ENCODE measurements at places on chromosomes 2 and 18.
A peak's percentile ranks its signal among the peaks of the same experiment; 100 is the strongest.

DNA sequence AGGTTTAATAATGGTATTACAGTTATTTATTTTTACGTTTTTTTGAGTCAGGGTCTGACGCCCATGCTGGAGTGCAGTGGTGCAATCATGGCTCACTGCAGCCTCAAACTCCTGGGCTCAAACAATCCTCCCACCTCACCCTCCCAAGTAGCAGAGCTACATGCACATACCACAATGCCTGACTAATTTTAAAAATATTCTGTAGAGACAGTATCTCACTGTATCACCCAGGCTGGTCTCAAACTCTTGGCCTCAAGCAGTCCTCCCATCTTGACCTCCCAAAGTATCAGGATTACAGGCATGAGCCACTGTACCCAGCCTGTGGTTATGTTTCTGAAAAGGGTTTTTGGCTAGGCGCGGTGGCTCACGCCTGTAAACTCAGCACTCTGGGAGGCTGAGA is 120.8 kb downstream of the ESCO1 start:
- no peak for DNase-seq
- H3K27me3 ChIP-seq: no peaks in the 10 kb centered on the region
- H3K36me3 ChIP-seq: no peaks in the 10 kb centered on the region
- H3K4me3 ChIP-seq: no peak overlapping the region

GRCh38 chr18:7805880-7806279 is 238.8 kb downstream of the PTPRM start:
- no peaks in the 10 kb centered on the region for H3K27me3 ChIP-seq
- H3K27ac ChIP-seq: no peak overlapping the region
- no peaks in the 10 kb centered on the region for H3K4me1 ChIP-seq
- H3K36me3 ChIP-seq: no peaks in the 10 kb centered on the region
- no peak for DNase-seq
- H3K4me3 ChIP-seq: no peak overlapping the region

GRCh38 chr2:214800180-214800579 is 9.3 kb downstream of the BARD1 start:
- peaks cover 8% of the 10 kb centered on the region for H3K36me3 ChIP-seq
- no peak overlapping the region for H3K4me3 ChIP-seq
- DNase-seq: no peak
- H3K4me1 ChIP-seq: peaks cover 11% of the 10 kb centered on the region
- H3K27ac ChIP-seq: no peak overlapping the region

DNA sequence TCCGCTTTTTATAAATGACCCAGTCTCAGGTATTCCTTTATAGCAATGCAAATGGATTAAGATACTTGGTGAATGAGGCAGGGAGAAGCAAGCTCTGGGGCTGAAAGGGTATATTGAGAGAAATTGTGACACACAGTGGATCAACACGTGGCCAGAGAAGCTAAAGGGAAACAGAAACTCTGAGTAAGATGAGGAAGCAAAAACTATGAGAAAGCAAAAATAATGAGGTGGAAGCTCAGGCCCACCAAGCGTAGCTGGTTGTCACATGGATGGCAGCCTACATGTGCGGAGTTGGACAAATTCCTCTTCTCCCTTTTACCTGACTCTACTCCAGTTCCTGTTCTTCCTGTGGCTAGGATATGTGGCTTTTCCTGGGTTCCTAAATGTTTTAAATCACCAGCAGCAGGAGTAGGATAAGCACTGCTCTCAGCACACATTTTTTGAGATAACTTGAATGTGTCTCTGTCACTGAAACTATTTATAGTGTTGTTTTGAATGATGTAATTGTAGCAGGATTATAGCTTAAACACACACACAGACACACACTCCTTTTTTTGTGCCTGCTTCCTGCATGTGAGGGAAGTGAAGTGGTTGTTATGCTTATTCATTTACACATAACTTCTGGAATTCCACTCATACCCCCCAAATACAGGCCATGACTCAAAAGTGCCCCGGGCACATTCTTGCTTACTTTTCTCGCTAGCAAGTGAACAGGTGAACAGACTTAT is 30.1 kb upstream of the EPC2 start:
- DNase-seq: peak; percentile 58
- peak overlapping the region; percentile 60 for H3K27ac ChIP-seq
- H3K4me1 ChIP-seq: peaks cover 28% of the 10 kb centered on the region
- H3K36me3 ChIP-seq: no peaks in the 10 kb centered on the region

DNA sequence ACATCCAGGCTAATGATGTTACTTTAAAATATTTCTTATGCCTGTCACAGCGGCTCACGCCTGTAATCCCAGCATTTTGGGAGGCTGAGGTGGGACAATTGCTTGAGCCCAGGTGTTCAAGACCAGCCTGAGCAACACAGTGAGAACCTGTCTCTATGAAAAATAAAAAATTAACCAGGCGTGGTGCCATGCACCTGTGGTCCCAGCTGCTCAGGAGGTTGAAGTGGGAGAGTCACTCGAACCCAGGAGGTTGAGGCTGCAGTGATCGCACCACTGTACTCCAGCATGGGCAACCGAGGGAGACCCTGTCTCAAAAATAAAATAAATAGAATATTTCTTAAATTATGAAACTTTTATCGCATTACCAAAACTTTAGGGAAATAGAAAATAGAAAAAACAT is 28.1 kb upstream of the ACTR3 start:
- no peak overlapping the region for H3K4me3 ChIP-seq
- no peaks in the 10 kb centered on the region for H3K36me3 ChIP-seq
- no peaks in the 10 kb centered on the region for H3K27me3 ChIP-seq
- no peak overlapping the region for H3K27ac ChIP-seq
- no peak for DNase-seq

- no peaks in the 10 kb centered on the region for H3K27me3 ChIP-seq
- H3K27ac ChIP-seq: no peak overlapping the region
- no peaks in the 10 kb centered on the region for H3K36me3 ChIP-seq
- H3K4me3 ChIP-seq: no peak overlapping the region
- DNase-seq: no peak
- H3K4me1 ChIP-seq: no peaks in the 10 kb centered on the region
Observed at GRCh38 chr2:234533626-234534025, 36.7 kb upstream of the ARL4C start.

DNA sequence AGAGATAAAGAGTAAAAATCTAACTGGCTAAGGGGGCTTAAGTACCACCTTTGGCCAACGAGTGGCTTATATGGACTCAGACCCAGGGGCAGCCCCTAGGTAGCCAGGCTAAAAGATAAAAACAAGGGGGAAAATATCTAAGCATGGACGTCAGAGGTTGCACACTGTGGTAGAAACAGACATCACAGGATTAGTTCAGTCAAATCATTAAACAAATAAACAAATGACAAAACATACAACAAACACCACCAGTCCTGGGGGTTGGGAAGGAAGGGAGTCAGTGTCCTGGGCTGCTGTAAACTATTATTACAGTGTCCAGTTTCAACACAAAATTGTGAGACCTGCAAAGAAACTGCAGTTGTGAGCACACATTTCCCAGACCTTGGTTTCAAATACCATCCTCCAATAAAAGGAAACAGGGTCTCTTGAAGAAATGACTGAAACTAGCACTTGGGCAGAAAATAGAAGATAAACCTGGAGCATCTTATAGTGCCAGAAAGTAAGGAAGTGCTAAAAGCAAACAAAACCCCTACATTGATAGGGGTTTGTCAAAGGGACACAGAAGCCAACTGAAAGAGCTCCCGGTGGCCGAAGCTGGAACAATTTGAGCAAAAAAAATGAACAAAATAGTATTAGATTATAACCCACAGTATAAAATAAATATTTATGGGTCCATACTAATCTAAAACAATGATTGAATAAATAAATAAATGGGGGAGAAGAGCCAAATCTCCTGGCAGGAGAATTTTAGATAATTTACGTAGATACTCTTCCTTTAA is 154.8 kb upstream of the KLF7 start:
- no peak for DNase-seq
- H3K36me3 ChIP-seq: no peaks in the 10 kb centered on the region
- no peak overlapping the region for H3K4me3 ChIP-seq
- no peak overlapping the region for H3K27ac ChIP-seq

- H3K4me1 ChIP-seq: peaks cover 8% of the 10 kb centered on the region
- H3K27ac ChIP-seq: no peak overlapping the region
- H3K27me3 ChIP-seq: no peaks in the 10 kb centered on the region
- H3K4me3 ChIP-seq: no peak overlapping the region
- no peak for DNase-seq
Observed at GRCh38 chr2:112024896-112025491, 30.1 kb upstream of the TMEM87B start.

DNA sequence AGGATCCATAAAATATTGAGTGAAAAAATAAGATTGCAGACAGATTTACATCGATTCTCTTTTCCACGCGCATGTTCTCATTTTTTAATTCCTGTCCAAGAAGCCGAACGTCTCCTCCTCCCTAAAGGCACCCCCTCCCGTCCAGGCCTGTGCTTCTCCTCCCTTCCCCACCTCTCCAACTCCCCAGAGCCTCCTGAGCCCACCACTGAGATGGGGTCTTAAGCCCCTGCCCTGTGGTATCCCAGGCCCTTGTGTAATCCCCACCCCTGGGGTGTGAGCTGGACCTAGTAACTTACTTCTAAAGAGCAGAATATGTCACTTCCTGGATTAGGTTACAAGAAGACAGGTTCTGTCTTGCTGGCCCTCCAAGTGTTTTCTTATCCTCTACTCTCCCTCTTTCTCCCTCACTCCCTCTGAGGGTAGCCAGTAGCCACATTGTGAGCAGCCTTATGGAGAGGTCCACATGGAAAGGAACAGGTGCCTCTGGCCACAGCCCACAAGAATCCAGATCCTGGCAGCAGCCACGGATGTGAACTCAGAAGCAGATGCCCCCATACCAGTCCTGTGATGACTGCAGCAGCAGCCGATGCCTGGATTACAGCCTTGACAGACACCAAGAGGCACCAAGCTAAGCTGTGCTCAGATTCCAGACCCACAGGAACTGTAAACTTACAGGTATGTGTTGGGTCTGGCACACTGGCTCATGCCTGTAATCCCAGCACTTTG is 39.6 kb upstream of the OTOS start:
- no peaks in the 10 kb centered on the region for H3K4me1 ChIP-seq
- no peak overlapping the region for H3K4me3 ChIP-seq
- H3K27me3 ChIP-seq: peaks cover 28% of the 10 kb centered on the region
- no peaks in the 10 kb centered on the region for H3K36me3 ChIP-seq
- no peak overlapping the region for H3K27ac ChIP-seq

GRCh38 chr2:121047383-121047782 is 237.6 kb downstream of the TFCP2L1 start:
- H3K36me3 ChIP-seq: no peaks in the 10 kb centered on the region
- H3K4me3 ChIP-seq: no peak overlapping the region
- no peaks in the 10 kb centered on the region for H3K4me1 ChIP-seq
- H3K27ac ChIP-seq: no peak overlapping the region

GRCh38 chr2:101930847-101931246 is 60.9 kb upstream of the IL1R2 start:
- DNase-seq: no peak
- no peaks in the 10 kb centered on the region for H3K27me3 ChIP-seq
- no peak overlapping the region for H3K27ac ChIP-seq
- H3K4me1 ChIP-seq: no peaks in the 10 kb centered on the region
- no peaks in the 10 kb centered on the region for H3K36me3 ChIP-seq

GRCh38 chr2:98453083-98453482 is 8.4 kb downstream of the INPP4A start:
- H3K4me1 ChIP-seq: no peaks in the 10 kb centered on the region
- H3K27ac ChIP-seq: no peak overlapping the region
- no peak overlapping the region for H3K4me3 ChIP-seq
- DNase-seq: no peak
- H3K27me3 ChIP-seq: no peaks in the 10 kb centered on the region

- H3K27me3 ChIP-seq: no peaks in the 10 kb centered on the region
- no peaks in the 10 kb centered on the region for H3K36me3 ChIP-seq
- no peak for DNase-seq
- no peak overlapping the region for H3K27ac ChIP-seq
Observed at GRCh38 chr2:96245609-96246390, 20.0 kb downstream of the TMEM127 start.

- H3K27me3 ChIP-seq: no peaks in the 10 kb centered on the region
- no peak overlapping the region for H3K4me3 ChIP-seq
- H3K27ac ChIP-seq: no peak overlapping the region
Observed at GRCh38 chr18:37330173-37330572, 235.4 kb downstream of the CELF4 start.

GRCh38 chr18:76984193-76985155 is 148.1 kb downstream of the MBP start:
- H3K36me3 ChIP-seq: no peaks in the 10 kb centered on the region
- H3K27ac ChIP-seq: no peak overlapping the region
- H3K4me1 ChIP-seq: no peaks in the 10 kb centered on the region
- no peaks in the 10 kb centered on the region for H3K27me3 ChIP-seq
- no peak overlapping the region for H3K4me3 ChIP-seq

DNA sequence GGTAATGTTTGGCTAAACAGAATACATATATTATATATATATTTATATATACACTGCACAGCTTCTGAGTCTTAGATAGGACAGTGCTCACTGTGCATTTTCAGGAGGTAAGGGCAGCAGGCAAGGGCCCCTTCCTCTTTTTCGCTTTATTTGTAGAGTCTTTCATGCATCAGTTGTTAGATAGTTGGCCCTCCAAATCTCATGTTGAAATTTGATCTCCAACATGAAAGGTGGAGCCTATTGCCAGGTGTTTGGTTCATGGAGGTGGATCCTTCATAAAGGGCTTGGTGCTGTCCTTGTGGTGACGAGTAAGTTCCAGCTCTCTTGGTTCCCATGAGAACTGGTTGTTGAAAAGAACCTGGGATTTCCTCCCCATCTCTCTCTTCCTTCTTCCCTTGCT is 48.1 kb downstream of the TSN start:
- H3K27ac ChIP-seq: no peak overlapping the region
- H3K4me1 ChIP-seq: peaks cover 7% of the 10 kb centered on the region
- no peak overlapping the region for H3K4me3 ChIP-seq
- DNase-seq: no peak
- H3K36me3 ChIP-seq: no peaks in the 10 kb centered on the region
- no peaks in the 10 kb centered on the region for H3K27me3 ChIP-seq

- peaks cover 11% of the 10 kb centered on the region for H3K4me1 ChIP-seq
- H3K36me3 ChIP-seq: no peaks in the 10 kb centered on the region
- no peak overlapping the region for H3K27ac ChIP-seq
Observed at GRCh38 chr2:216083464-216084281, 2.0 kb downstream of the TMEM169 start.

- peak overlapping the region; percentile 89 for H3K27ac ChIP-seq
- H3K27me3 ChIP-seq: no peaks in the 10 kb centered on the region
- peak; percentile 66 for DNase-seq
Observed at GRCh38 chr2:8684540-8684877, 2.7 kb downstream of the ID2 start.

GRCh38 chr18:45764000-45764686 is 40.2 kb downstream of the SLC14A1 start:
- no peaks in the 10 kb centered on the region for H3K27me3 ChIP-seq
- no peak overlapping the region for H3K27ac ChIP-seq
- H3K4me3 ChIP-seq: no peak overlapping the region
- peak; percentile 43 for DNase-seq
- peaks cover 17% of the 10 kb centered on the region for H3K4me1 ChIP-seq

DNA sequence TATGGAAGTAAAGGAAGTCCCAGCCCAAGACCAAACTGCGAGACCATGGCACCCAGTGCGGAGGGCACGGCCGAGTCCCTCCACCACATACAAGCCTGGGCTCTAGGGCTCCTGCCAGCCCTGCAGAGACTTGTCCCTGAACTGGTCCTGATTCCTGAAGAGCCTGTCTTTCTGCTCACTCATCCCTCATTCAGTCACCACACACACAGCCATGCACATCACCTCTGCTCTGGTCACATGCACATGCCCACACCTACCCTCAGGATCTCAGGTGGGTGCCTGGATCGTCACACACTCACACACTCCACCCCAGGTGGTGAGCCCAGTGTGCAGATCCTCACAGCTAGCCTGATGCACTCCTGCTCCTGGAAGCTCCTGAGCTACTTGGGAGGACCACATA is 71.4 kb upstream of the LAPTM4A start:
- no peak overlapping the region for H3K27ac ChIP-seq
- DNase-seq: no peak
